ENCODE measurements at places on chromosomes 3 and 15.

GRCh38 chr3:11539218-11539617 is 104.5 kb downstream of the VGLL4 start:
- no peak for DNase-seq

- DNase-seq = no peak
Observed at GRCh38 chr3:159378396-159379194, 576.7 kb downstream of the MFSD1 start.

GRCh38 chr3:32703491-32703972 is 18.5 kb downstream of the CNOT10 start:
- DNase-seq = no peak

DNA sequence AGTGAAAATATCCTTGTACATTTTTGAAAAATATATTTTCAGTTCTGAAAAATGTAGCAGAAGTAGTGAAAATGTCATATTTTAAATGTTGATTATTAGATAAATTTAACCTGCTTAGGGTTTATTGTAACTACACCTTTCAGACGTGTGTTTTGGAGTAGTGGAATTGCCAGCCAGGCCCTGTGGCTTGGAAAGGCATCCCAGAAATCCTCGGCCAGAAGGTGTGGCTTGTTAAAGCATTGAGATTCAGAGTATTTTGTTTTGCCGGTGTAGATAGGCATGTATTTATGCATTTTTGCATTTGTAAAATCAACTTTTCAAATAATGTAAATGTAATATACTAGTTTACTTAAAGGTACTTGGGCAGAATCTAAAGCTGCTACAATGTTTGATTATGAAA is 7.0 kb downstream of the EBLN2 start:
- DNase-seq = no peak

- no peak for DNase-seq
Observed at GRCh38 chr3:190699776-190700175, 162.7 kb downstream of the GMNC start.

DNA sequence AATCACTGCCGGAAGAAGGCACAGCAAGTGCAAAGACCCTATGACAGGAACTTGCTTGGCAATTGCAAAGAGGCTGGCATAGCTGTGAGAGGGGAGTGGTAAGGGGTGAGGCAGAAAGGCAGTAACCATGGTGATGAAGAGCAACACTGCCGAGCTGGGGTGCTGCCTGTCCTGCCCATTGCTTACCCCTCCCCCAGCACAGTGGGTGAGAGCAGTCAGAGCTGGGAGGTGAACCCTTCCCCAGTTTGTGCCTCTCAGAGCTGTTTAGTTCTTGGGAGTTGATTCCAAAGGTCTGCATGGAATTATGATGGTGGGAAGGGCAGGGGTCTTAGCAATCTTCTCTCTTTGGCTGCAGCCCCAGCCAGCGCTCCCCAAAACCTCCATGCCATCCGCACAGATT is 8.8 kb downstream of the TYRO3 start:
- no peak for DNase-seq

GRCh38 chr15:99016680-99017321 is 9.2 kb upstream of the PGPEP1L start:
- DNase-seq = peak; percentile 9

DNA sequence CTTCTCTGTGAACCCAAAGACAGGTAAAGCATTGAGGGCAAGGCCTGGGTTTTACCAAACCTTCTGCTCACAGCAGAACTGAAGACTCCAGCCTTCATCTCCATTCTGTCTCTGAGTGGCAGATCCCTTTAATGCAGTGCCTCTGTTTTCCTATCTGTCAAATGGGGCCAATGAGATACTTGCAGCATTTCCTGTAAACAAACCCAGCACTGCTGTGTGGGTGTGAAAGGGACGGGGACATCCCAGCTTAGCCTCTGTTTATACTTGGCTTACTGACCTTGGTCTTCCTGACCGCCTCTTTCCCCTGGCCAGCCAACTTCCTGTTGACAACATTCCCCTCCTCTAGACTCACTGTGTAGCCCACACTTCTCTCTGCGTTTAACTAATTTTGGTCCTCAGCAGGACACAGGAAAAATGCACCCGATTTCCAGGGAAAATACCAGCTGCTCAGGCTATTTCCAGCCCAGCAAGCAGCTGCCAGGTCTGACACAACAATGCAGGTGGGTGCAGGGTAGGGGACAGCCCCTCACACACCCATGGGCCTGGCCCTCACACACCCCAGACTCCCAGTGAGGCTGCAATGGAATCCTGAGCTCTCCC is 105.9 kb upstream of the HERC1 start:
- peak; percentile 89 for DNase-seq

DNA sequence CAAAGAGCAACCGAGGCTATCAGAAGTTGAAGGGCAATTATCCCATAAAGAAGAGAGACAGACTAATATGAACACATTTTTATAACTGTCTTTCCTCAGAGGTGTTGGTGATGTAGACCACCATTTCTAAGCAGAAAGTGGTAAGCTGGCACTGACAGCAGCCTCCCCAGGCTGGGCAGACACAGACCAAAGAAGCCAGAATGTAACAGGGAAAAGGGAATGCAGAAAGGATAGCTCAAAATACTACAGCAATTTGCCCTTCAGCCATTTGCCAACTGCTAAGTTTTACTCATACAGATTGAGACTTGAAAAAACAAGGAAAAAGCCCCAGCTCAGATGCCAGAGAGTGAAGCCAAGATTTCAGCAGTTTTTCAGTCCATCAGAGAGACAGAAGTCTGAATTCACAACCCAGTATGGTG is 73.5 kb upstream of the ABI3BP start:
- no peak for DNase-seq

- no peak for DNase-seq
Observed at GRCh38 chr3:123424999-123425712, 23.7 kb downstream of the ADCY5 start.

GRCh38 chr3:197501496-197501878 is 54.3 kb downstream of the BDH1 start:
- DNase-seq = no peak

GRCh38 chr15:72272997-72273352 is 621 bp upstream of the PARP6 start:
- no peak for DNase-seq

DNA sequence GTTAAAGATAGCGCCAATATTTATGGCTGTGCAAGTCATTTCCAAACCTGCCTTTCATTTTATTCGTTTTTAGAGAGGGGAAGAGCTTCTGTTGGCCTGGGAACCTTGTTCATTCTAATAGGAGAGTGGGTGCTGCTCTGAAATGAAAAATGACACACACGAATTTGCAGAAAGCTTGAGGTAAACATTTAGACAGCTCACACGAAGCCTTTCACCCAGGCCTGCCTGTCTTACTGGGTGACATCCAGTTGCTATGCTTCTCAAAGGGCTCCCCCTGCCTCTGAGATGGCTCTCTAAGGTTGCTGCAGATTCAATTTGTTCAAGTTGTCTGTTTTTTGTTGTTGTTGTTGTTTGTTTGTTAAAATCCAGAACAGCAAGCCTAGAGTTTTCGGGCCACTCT is 18.2 kb downstream of the PEX5L start:
- no peak for DNase-seq

- no peak for DNase-seq
Observed at GRCh38 chr3:41129731-41130130, 69.6 kb upstream of the CTNNB1 start.

DNA sequence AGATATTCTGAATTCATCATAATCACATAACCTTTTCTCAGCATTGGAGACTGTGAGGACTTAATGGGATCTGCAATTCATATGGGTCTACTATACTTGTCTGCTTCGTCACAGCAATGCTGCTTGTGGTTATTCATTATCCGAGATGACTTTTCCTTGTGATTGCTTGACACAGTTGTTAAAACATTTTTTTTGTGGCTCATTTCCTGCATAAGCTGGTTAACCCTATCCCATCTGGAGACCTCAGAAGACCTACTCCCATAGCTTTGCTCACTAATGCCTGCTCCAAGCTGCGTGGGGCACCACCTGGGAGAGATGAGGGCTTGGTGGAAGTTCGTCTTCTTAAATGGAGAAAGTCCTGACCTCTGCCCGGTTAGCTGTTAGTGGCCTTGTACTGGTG is 360.8 kb downstream of the CHST2 start:
- peak; percentile 25 for DNase-seq

GRCh38 chr15:76987896-76988860 is 6.7 kb upstream of the PSTPIP1 start:
- DNase-seq = no peak

DNA sequence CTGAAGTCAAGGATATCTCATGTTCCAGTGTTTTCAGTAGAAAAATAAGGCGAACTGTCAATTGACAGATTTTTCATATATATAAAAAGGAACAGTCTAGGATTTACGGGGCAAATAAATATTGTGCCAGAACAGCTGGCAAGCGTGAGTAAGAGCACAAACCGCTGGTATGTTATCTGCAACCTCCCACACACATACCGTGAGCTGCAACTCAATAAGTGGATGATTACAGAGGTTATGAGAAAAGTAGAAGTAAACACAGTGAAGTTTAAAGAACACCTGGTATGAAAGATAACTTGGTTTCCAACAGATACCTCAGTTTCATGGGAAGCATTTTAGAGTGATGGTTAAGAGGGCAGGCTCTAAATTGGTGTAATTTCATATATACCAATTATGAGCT is 733.4 kb downstream of the TUSC7 start:
- no peak for DNase-seq

- no peak for DNase-seq
Observed at GRCh38 chr3:52281981-52282801, 3.7 kb upstream of the WDR82 start.
